Right cardiac atrium (tissue), 5 donors: ENCODE measurements at places on chromosomes 2 and 18. TPM values are rescaled to one million over a fixed set of nuclear protein-coding genes. Genes with fewer than 3 reads are reported as not detected.

DNA sequence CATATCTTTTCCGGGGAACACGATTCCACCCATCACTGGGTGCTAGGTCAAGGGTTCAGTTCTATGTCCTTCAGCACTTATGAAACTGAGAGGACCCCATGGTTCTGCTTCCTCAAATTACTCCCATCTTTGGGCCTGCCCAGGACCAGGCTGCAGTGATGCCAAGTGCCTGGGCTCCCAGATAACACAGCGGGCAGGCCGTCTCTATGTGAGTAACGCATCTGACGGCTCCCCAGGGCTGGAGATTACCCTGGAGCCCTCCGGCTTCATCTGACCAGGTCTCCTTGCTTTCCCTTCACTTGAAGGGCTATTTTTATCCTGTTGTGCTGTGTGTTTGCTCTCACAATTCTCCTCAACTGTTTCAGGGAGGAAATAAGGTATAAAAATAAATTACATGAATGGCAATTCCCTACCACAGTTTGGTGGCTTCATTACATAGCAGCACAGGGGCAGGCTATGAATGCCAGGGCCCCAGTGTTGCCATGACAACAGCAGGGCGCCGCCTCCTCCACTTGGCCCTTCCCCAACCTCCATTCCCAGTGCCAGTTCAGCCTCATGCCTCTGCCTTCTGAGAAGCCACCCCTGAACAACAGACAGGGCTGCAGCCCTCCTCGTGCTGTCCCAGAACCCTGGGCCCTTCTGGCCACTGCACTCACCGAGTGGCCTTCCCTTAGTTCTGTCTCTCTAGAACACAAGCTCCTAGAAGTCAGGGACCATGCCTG lies 25.4 kb upstream of the TMEM131 start:
- no peak for DNase-seq

- no peak for DNase-seq
Measured at GRCh38 chr18:23871410-23871809, 143.1 kb upstream of the TTC39C start.

DNA sequence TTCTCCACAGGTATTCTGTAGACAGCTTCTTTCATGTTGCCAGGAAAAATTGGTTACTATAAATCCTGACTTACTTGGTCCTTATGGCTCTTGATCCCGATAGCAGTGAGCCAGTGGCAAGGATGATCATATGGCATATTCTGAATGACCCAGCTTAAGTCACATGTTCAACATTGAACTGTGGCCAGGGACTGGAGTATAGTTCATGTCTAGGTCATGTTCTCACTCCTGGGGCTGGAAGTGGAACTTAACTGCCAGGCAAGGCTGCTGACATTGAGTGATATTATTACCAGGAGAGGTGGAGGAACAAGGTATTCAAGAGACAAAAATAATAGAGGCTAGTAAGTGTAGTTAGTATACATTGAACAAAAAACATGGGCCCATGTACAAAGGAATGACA lies 26.2 kb downstream of the R3HDM1 start:
- no peak for DNase-seq

- DNase-seq = no peak
Measured at GRCh38 chr2:181984814-181985631, 630 bp upstream of the PPP1R1C start.

DNA sequence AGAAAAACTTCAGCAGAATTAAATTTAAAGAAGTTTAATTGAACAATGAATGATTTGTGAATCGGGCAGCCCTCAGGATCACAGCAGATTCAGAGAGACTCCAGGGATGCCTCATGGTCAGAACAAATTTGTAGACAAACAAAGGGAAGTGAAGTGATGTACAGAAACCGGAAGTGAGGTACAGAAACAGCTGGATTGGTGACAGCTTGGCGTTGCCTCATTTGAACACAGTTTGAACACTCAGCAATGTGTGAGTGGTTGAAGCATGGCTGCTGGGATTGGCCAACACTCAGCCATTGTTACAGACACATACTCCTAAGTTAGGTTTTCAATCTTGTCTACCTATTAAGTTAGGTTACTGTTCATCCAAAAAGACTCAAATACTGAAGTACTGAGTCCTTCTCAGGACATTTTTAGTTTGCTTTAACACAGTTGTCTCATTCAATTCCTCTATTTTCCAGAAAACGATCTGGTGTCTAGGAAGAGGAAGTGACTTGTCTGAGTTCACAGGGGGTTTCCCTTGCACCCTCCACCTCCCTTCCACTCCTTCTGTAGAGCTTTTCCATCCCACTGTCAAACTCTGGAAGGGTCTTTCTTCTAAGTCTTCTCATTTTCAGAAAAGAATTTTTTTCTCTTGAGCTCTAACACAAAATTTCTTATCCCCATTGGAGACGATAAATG lies 137.9 kb downstream of the SLC4A3 start:
- DNase-seq = no peak

GRCh38 chr2:238142382-238143205 lies 4.1 kb downstream of the KLHL30 start:
- no peak for DNase-seq

DNA sequence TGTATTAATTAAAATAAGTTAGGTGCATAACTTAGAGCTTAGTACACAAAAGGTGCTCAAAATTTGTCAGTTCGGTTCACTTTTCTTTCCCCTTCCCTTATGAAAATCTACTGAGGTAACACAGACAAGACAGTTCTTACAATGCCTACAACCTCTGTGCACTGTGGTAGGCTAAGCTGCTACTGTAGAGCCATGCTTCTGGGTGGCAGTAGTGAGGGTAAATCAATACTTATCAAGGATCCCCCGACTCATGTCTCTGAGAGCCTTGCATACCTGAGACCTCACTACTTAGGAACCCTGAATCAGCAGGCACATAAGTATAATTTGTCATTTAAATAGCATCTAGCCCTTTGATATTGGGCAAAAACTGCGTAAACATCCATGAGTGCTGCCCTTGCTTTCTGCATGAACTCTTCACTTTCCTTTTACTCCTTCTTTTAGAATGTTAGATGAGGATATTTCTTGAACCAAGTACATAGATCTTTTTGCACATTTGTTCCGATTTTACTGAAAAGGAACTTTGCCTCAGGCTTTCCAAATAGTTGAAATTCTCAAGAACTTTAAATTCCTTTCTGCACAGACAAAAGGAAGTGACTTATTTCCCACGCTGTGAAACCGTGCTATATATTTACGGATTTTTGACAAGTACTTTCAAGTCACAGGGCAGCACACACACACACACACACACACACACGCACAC lies 234.4 kb downstream of the TRIB2 start:
- no peak for DNase-seq

SRSF7 gene
- total RNA-seq = 61.0 TPM

GDF7 gene
- total RNA-seq = 0.47 TPM
